GM12865 (cell line): ENCODE measurements at places on chromosomes 7 and 10.
A peak's percentile ranks its signal among the peaks of the same experiment; 100 is the strongest.

DNA sequence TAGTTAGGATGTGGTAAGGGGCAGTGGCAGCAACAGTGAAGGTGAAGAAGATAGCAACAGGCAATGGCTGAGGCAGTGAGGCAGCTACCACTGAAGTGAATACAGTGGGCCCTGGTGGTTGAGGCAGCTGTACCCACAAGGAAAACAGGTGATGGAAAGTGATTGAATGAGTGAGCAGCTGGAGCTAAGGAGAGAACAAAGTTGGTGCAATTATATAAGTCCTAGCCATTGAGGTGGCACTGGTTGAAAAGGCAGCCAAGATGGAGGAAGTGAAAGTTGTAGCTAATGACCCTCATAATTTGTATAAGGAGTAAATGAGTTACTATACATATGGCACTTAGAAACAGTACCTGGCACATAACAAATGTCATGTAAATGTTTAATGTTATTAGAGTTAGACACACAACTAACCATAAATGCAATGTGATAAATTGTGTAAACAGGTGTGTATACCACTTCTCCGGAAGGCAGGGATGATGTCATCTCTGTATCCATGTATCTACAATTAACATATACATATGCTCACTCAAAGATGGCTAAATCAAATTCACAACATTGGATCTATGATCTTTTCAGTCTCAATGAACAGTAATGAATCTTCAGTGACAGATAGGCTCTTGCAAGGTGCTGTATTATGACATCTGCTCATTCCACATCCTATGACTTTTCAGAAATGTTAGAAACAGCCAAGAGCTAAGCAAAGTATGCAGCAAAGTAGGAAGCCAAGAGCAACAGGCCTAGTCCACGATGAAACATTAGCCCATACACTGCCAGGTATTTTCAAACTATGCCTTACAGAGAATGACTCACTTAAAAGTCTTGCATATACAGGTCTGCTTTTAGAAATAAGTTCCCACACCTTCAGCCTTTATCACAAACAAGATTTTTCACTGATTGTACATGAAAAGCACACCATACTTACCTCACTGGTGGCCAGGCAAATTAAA is 10.7 kb downstream of the XPNPEP1 start:
- DNase-seq, result peak; percentile 50

DNA sequence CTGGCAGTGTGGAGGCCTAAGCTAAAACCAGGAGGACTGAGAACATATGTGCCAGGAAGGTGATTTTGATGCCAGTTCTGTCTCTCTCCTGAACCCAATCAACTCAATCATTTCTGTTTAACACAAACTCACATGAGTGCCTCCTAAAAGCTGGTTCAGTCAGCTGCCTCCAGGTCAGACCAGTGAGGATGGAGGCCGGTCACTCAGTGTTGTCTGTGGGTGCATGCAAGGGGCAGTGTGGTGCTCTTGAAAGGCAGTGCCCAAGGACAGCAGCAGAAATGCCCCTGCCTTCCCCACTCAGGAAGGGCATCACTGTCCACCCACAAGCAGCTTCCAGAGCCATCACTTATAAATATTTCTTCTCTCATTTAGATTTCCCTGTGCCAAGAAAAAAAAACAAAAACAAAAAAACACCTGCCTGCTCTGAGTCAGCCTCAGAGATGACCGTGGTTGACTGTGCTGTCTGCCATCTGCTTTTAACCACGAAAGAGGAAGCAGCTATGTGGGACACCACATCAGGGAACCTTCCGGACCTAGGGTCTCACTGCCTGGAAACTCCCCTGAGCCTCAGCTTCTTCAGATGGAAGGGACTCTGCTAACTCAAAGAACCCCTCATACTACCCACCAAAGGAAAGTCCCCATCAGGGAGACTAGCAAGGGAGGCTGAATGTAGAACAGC is 39.1 kb downstream of the VOPP1 start:
- peak; percentile 97 for DNase-seq

DNA sequence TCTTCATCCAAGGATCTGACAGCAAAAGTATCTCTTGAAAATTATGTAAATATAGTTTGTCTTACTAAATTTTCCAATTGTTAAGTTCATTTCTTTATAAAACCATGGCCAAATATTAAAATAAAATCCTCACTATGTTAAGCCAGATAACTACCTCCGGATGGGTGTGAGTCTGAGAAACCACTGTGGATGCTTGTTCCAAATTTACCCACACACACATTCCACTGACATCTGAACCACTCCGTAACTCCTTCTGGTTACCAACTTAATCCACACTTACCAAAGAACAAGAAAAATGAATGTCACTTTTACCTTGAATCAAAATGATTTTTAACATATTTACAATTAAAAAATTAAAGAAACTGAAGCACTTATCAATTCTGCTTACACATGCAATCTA is 19.7 kb downstream of the CYTH3 start:
- DNase-seq, result no peak

DNA sequence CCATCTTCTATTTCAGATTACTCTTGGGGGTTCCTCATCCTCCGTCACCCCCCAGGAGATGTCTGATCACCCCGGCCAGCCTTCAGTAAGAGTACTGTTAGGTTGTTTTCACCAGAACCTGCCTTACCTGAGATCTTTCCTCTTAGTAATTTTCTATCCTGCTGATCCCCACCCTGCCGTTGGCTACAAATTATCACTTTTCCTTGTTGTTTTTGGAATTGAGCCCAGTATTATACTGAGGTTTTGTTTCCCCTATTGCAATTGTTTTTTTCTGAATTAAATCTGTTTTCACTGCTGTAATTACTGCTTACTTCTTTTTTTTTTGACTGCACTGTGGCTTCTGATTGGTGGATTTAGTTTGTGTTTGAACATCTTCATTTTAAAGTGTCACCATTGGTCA is 14.7 kb downstream of the SPAM1 start:
- no peak for DNase-seq

DNA sequence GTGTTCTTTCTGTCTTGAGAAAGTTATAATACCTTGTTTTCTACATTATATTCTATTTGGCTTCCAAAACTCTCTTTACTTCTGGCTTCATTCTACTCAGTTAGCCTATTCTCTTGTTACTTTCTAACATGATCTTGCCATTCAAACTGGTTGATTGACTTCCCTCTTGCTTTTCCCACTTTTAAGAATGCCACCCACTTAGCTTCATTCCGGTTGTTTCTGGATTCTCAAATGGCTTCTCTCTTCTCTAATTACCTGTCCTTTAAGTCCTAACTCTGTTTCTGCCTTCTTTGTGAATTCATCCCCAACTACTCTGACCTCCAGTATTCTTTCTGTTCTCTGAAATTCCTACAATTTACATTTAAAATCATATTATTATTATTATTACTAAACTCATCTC is 52.0 kb downstream of the ANKIB1 start:
- no peak for DNase-seq

DNA sequence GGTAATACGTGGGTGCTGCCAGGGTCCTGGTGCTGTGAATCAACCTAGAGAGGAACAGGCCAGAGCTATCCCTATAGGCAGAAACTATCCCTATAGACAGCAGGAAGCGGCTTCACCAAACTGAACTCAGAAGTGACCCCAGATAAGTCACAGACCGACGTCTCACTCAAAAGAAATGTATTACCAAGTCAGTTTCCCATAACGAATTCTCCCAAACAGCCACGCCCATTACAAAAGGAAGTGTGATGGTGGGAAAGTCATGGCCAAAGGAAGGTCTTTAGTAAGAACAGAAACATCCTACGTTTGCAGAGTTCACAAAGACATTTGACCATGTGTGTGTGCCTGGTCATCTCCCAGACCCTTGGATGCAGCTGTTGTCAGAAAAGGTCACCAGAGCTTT is 470.8 kb upstream of the ADARB2 start:
- no peak for DNase-seq

DNA sequence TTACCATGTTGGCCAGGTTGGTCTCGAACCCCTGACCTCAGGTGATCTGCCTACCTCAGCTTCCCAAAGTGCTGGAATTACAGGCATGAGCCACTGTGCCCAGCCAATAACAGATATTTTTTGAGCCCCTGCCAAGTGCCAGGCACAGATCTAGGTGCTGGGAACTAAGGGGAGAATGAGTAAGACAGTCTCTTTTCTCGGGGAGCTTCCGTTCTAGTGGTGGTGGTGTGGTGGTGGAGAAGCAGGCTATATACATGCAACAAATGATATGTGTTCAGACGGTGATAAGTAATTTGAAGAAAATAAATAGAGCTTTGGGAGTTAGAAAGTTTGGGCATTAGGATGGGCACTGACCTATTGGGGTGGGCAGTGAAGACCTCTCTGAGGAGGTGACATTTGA is 76.7 kb upstream of the VKORC1L1 start:
- no peak for DNase-seq

- DNase-seq, result no peak
Observed at GRCh38 chr7:130397758-130398073, 17.4 kb downstream of the CPA1 start.

GRCh38 chr7:70132852-70133690 is 534.8 kb downstream of the AUTS2 start:
- DNase-seq, result no peak

DNA sequence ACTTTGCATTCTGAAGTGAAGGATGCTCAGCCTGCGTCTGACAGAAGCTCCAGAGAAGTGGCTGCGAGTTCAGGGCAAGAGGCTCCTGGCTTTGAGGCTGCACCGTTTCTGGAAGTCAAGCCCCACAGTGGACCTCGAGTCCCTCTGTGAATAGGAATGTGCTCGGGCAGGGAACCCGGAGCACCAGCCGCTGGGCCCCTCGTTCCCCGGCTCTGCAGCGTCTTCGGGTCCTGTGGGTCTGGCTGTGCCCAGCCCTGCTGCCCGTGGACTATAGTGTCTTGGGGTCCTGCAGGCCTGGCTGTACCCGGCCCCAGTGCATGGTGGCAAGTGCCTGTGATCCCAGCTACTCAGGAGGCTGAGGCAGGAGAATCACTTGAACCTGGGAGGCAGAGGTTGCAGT is 45.3 kb upstream of the PRKAR1B start:
- DNase-seq, result no peak

- no peak for DNase-seq
Observed at GRCh38 chr7:127758105-127758504, 106.1 kb downstream of the SND1 start.

DNA sequence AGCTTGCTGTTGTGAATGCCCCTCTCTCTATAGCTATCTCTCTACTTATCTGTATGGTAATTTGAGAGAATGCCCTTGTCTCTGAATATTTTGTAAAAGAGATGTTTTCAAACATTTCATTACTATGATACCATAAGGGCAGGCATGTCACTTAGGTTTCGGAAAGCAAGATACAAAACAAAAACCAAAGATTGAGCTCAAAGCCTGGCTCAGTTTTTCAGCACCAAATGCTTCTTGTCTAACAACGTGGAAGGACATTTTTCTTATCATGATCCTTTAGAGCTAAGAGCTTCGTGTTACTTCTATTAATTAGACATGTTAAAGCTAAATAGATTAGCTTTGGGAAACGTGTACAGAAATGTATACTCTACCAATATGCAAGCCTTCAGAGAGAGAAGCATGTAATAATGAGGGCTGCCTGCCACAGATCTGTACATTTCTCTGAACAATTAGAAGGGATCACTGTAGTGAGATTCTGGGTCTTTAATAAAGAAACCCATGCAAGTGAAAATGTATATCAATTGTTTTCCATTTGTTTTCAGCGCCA is 148.9 kb downstream of the ARID5B start:
- peak; percentile 51 for DNase-seq

DNA sequence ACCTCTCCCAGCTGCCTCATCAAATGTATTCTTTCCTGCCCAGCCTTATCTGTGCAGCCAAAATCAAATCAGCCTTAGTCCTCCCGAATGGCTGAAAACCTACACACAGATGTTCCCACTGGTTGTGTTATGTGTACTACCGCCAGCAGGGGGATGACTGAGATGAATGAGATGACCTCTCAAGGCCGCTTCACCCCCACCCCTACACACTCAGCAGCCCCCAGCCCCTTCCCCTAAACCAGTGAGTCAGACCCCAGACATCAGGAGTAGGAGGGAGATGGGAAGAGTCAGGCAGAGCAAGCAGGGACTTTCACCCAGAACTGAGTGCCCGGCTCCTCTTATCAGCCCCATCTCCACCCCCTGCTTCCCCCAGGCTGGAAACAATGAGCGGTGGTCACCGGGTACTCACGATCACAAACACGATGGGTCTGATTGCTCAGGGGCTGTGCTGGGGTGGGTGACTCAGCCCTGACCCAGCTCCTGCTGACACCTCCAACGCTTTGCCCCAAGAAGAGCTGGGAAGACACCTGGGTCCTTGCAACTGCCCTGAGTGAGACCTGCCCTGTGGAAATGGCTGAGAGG is 6.5 kb upstream of the C10orf105 start:
- peak; percentile 59 for DNase-seq

- no peak for DNase-seq
Observed at GRCh38 chr10:43229208-43230061, 37.4 kb downstream of the RASGEF1A start.

- no peak for DNase-seq
Observed at GRCh38 chr7:108099713-108100112, 30.4 kb downstream of the LAMB4 start.

- no peak for DNase-seq
Observed at GRCh38 chr7:70035519-70035918, 437.2 kb downstream of the AUTS2 start.

GRCh38 chr7:87187120-87187519 is 32.4 kb downstream of the TMEM243 start:
- no peak for DNase-seq

DNA sequence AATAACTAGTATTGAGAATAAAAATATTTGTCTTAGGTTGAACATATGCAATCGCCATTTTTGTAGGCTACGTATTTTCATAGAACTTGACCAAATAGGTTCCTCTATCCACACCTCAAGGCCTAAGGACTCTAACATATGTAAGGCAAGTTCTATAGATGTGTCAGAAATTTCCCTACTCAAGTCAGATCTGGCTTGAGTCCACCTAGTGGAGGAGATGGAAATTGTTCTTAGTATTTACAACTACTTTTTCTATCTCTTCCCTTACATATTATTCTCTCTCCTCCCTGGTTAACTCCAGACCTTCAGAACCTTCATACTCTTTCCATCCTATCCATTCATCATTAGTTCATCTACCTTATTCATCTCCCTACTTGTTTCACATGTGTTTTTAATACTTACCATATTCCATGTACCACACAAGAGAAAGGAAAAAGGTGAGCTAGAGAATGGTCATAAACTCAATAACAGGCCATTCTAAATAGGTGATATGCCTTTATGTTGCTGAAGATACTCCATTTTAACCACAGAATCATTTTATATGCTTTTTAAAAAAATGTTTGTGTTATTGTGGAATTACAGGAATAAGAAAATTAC is 174.5 kb upstream of the HDAC9 start:
- DNase-seq, result peak; percentile 59

- DNase-seq, result peak; percentile 82
Observed at GRCh38 chr10:6201516-6201975, 1.2 kb upstream of the PFKFB3 start.

DNA sequence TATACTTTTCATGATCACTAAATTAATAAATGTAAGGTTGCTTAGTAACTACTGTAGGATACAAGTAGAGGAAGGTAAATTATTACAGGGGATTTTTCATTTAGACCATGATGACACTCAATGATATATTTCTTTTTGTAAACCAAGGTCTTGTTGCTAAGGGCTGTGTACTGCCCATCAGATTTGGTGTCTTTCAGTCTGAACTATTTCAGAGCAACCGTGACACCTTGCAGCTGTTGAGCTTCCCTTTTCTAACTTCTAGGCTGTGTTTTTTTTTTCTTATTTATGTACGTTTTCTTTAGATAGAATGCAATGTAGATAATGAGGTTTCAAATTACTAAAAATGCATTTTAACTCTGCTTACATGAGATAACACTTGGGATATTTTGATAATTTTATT is 292.0 kb upstream of the MBL2 start:
- no peak for DNase-seq

GRCh38 chr10:84539216-84539615 is 210.8 kb downstream of the CCSER2 start:
- no peak for DNase-seq

- peak; percentile 20 for DNase-seq
Observed at GRCh38 chr10:178208-178607, 43.0 kb downstream of the ZMYND11 start.
